ENCODE measurements at places on chromosomes 2 and 18. TPM values are rescaled to one million over a fixed set of nuclear protein-coding genes. Genes with fewer than 3 reads are reported as not detected.
A peak's percentile ranks its signal among the peaks of the same experiment; 100 is the strongest.

Gene GREB1L
- 25.0 TPM for total RNA-seq

Gene LOXL3
- total RNA-seq: 9.9 TPM

Gene TMEM200C
- not detected for total RNA-seq

Gene LONRF2
- 1.3 TPM for total RNA-seq

Gene CAPN14
- total RNA-seq: under 0.01 TPM

Gene DNER
- 0.86 TPM for total RNA-seq

Gene FAM117B
- total RNA-seq: 1.7 TPM

GRCh38 chr2:121408641-121409040 lies 122.0 kb upstream of the RNU4ATAC start:
- DNase-seq: no peak

- no peak for DNase-seq
Measured at GRCh38 chr2:114108824-114109416, 219.0 kb downstream of the ACTR3 start.

DNA sequence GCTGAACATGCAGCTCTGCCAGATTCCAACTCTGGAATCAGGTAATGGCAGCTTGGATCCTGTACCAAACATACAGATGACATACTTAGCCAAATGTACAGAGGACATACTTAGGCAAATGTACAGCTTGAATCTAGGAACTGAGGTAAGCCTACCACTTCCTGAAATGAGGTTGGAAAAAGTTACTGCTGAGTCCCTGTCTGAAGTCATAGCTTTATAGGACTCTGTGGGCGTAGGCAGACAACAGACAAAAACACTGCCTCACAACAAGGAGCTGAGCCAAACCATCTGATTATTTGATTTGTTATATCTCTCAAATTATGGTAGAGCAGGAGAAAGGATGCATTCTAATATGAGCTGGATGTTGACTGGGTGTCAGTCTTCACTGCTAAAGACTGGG lies 290.2 kb upstream of the TCF4 start:
- DNase-seq: no peak

DNA sequence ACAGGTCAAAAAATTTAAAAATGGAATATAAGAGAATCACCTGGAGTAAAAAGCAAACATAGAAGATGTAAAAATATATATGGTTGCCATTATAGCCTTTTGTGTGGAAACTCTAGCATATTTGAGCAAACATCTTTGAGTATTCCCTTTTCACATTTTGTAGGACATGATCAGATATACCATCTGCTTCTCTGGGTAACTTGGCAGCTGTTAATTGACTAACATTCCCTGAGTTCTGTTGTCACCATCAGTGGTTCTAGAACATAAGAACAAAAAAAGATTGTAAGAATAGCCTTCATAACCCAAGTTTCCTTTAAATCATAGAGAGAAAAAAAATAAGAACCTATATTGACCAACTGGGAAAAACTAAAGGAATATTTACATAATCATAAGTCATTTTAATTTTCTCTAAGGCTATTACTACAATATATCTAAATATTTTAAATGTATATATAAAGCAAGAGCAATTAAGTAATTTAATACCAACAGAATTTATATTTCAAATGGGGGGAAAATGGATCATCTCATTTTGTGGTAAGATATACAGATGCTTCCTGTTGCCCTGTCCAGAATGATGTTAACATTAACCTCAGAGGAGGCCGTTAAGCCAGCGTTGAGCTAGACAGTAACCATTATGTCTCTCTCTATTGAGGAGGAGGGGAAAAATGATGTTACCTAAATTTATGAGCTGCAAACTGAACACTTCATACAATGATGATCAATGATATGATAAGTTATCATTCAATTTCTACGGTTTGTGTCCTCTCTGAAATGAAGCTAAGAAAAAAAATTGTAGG lies 9.8 kb upstream of the INO80D start:
- no peak for DNase-seq

GRCh38 chr2:237742191-237742590 lies 56.4 kb upstream of the RBM44 start:
- DNase-seq: no peak

GRCh38 chr2:174796319-174796771 lies 32.1 kb upstream of the CHRNA1 start:
- DNase-seq: no peak

- DNase-seq: no peak
Measured at GRCh38 chr18:33665641-33666040, 87.6 kb downstream of the ASXL3 start.

GRCh38 chr2:174608866-174609214 lies 11.2 kb upstream of the WIPF1 start:
- no peak for DNase-seq

DNA sequence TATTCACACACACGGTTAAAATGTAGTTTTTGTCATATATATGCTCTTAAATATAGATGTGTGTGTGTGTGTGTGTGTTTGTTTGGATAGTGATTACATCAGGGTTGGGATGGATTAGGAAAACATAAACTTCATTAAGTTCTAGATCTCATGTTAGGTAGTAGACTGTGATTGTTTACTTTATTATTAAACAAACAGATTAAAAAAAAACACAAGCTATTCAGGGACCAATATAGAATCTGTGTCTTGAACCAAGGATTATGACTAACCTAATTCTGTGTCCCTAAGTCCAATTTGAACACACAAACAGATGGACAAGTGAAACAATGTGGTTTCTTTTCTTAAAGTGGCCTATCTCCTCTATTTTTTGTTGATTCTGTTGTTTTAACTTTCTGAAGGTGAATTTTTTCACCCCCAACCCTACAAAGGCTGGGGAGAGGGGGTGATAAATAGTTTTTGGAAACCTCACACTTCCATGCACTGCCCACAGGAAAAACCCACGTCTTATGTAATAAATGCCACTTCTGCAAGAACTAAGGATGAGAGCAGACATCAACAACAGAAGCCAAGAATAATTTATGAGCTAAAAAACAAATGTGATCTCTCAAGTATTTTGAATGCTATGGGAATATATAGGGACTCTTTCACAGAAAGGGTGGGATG lies 40.7 kb downstream of the IL1R2 start:
- DNase-seq: peak; percentile 89

GRCh38 chr18:74256190-74256589 lies 35.6 kb downstream of the CYB5A start:
- no peak for DNase-seq

- no peak for DNase-seq
Measured at GRCh38 chr2:127048618-127048935, 58.4 kb downstream of the BIN1 start.

GRCh38 chr2:18123211-18123570 lies 244.7 kb downstream of the KCNS3 start:
- no peak for DNase-seq

DNA sequence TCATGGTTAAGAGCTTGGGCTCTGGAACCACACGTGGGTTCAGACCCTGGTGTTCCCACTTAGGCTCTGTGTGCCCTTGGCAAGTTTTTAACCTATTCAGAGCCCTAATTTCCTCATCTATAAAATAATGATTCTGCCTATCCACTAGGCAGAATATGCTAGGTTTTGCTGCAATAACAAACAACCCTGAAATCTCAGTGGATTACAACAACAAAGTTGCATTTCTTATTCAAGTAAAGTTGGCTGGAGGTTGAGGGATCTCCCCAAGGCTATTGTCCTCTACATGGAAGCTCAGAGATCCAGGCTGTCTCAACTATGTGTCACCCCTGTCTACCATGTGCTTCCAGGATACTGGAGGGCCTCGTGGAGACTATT lies 275.4 kb upstream of the SIX2 start:
- DNase-seq: no peak

DNA sequence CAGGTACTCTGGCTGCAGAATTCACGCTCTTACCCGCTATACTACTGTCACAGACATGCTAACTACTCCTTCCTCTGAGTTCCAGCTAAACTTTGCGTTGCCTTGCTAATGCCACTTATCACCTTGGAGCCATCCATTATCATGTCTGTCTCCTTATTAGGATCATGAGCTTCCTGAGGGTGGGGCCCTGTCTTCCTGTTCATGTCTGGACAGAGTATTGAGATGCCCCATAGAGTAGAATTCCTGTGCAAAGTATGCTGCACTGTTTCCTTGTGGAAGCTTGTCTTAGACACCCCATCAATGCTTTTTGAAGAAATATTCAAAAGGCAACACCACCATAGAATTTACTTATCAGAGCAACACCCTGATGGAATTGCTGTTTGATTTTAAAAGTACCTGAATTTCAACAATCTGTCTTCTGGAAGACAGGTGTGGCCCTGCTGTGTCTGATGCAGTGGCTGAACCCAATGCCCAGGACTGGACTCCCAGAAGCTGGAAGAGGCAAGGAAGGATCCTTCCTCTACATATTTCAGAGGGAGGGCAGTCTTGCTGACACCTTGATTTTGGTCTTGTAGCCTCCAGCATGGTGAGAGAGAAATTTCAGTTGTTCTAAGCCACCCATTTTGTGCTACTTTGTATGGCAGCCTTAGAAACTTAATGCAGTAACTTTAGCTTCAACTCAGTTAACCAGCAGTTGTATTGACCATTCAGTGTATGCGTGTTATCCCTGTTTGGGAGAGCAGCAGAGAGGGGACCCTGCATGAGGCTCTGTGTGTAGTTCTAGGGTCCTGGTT lies 5.6 kb downstream of the LAMA3 start:
- no peak for DNase-seq

DNA sequence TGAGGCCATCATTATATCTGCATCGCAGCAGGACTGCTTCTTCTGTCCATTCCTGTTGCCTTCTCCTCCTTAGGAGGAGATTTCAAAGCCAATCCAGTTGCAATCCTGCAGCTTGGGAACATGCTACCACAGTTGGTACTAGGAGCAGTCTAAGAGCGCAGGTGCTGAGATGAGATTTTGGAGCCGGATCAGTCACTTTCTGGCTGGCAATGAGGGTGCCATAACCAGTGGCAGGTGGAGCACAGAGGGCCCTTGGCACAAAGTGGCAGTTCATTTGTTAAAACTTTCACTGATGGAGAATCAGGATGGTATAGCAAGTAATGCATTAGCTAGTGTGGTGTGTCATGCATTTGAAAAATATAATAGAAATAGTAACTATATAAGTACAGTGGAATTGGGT lies 173.7 kb upstream of the ATP5MC3 start:
- no peak for DNase-seq

- no peak for DNase-seq
Measured at GRCh38 chr2:200264631-200265030, 41.9 kb upstream of the SPATS2L start.

DNA sequence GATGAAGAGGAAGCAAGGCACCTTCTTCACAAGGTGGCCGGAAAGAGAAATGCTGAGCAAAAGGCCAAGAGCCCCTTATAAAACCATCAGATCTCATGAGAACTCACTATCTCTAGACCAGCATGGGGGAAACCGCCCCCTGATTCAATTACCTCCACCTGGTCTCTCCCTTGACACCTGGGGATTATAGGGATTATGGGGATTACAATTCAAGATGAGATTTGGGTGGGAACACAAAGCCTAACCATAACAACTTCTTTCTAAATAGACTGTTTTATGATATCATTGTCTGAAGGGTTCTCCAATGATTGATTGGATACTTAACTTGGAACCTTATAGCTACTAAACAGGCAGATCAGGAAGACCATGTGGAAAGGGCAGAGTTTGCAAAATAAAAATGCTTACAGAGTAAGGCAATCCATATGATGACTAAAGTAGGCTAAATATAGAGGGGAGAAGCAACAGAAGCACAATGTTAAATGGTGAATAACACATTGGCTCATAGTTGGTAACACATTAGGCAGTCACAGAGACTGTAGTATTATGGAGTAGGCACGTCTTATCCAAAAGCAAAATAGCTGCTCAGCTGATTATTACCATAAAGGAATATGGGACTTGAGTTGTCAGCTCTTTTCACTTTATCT lies 179.0 kb downstream of the BARD1 start:
- DNase-seq: no peak
